ENCODE measurements at places on chromosomes 2 and 18.

- DNase-seq: no peak
Observed at GRCh38 chr18:65527879-65528633, 222.8 kb upstream of the CDH7 start.

DNA sequence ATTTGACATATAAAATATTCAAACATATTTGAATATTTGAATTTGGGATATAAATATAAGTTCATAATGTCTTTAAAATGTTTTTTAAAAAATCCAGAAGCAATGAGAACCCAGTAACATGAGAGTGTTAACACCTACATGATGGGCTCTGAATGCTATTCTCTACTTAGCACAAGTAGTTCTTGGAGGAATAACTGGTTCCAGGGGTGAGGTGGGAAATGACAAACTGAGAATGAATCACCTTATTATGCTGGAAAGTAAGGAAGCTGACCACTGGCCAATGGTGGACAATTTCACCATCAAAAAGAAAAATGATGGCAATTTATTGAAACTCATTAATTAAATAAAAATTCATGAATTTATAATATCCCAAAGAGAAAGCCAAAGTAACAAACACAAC is 79.6 kb upstream of the NABP1 start:
- DNase-seq: no peak

GRCh38 chr2:70035344-70035844 is 51.9 kb upstream of the PCBP1 start:
- no peak for DNase-seq

GRCh38 chr2:151262629-151263028 is 966 bp upstream of the RBM43 start:
- DNase-seq: no peak

Measured in activated naive CD4-positive, alpha-beta T cell (primary cell).